Suppressor macrophage treated with lipopolysaccharide for 1 hour (primary cell): ENCODE measurements at places on chromosomes 4 and X.

- DNase-seq: no peak
These were observed 40.5 kb upstream of the GPR78 start for GRCh38 chr4:8539661-8540060.

- DNase-seq: no peak
These were observed 104.2 kb downstream of the ANK2 start for GRCh38 chr4:113153529-113154101.

GRCh38 chr4:171565130-171565788, 247.9 kb upstream of the GALNTL6 start:
- no peak for DNase-seq

DNA sequence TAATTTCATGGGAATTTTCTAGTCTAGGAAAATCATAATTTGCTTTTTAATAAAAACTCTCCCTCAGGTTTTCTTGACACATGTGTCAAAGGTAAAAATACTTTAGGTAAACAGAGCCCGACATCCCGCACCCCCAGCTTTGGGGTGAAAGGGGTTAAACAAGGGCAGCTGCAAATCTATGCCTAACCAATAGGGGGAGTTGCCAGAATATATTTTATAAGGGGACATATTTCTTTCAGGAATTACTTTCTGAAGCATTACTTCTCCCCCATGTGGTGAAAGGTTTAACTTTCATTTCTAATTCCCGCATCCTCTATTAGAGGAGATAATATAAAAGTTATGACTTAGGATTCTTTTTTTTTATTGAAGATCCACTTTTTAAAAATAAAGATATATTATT, 53.9 kb upstream of the HEPH start:
- DNase-seq: peak; percentile 75

DNA sequence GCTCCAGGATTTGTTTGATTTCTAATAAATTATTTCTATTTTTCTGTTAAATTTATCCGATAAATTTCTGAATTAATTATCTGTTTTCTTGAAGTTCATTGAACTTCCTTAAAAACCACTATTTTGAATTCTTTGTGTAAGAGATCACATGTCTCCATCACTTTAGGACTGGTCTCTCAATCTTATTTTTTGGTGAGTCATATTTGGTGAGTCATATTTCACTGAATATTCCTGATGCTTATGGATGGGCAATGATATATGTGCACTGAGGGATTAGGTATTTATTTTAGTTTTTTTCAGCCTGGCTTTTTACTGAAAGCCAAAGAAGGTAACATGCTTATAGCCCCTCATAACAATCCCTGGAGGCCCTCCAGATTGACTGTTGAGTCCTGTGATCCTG, 48.5 kb upstream of the IL15 start:
- no peak for DNase-seq
